ENCODE measurements at places on chromosomes 2 and 18.
A peak's percentile ranks its signal among the peaks of the same experiment; 100 is the strongest.

- no peak for DNase-seq
Measured at GRCh38 chr2:158695305-158695704, 99.8 kb upstream of the DAPL1 start.

GRCh38 chr2:141439524-141439923 lies 691.3 kb downstream of the LRP1B start:
- no peak for DNase-seq

DNA sequence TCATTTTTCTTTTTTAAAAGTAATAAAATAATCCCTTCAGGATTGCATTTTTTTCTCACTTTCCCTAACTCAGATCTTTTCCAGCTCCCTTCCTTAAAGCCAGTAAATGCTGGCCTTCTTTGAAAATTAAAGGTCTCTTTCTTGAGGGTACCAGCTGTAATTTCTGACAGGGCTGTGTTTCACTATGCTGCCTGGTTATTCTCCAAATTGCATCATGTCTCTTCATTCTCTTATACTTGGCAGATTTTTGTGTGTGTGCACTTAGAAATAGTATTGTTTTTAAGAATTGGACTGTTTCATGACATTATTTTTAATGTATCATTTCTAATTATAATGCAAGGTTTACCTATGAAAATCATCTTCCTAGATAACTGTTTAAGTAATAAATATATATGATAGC lies 72.0 kb upstream of the EPB41L5 start:
- no peak for DNase-seq

- no peak for DNase-seq
Measured at GRCh38 chr2:118048401-118048800, 34.5 kb upstream of the CCDC93 start.

DNA sequence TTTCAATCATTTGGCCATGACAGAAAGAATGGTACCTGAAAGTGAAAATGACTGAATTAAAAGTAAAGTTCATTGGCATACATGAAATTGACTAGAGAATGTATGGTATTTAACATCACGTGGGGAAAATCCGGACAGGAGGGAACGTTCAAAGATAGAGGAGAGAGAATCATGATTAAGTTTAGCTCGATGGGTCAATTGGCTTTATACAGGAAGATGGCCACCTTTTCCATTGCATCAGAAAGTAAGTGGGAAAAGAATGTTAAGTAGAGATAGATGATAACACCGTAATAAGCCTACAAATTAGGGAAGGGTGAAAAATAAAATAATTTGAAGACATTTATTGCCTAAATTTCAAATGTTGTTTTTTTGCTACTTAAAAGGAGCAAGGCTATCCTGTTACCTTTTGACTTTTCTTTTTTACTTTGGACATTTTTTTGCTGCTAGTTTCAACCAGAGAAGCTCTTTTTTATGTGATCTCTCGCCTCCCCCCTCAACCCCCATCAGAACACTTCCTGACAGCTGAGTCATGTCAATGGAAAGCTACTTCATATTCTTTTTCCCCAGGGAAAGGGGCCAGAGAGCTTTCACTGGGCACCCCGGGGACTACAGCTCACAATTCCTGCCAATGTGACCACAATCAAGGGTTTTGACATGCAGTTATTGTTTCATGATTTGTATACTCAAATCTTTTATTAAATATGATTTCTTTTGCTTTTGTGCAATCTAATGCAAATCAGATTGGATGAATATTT lies 767 bp upstream of the CCDC102B start:
- DNase-seq: peak; percentile 54

- no peak for DNase-seq
Measured at GRCh38 chr18:50405582-50406271, 30.9 kb downstream of the SKA1 start.

GRCh38 chr2:43710866-43711265 lies 34.6 kb upstream of the C1GALT1C1L start:
- no peak for DNase-seq

DNA sequence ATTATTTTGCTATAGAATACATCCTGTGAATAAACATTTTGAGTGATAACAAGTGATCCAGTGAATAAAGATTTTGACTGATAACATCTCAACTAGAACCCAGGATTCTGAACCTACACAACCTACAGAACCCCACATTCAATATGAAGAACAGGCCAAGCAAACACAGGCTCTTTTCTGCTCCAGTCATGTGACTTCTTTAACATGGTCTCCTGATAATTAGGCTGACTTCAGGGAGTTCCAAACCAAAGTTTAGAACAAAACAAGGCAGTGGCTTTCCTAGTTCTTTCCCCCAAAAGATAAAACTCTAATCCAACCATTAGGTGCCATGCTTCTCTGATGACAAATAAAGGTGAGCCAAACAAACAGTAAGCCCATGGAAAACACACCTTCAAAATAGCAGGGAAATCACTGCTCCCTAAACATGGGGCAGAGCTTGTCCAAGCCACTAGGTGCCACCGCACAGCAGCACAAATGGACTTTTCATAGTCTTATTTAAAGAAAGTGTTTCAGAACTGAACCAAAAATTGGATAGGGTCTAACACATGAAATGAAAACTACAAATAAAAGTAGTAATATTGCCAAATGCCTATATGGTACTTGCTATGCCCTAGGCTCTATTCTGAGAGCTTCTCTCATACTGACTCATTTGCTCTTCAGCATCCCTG lies 95.3 kb downstream of the EVA1A start:
- DNase-seq: peak; percentile 41

DNA sequence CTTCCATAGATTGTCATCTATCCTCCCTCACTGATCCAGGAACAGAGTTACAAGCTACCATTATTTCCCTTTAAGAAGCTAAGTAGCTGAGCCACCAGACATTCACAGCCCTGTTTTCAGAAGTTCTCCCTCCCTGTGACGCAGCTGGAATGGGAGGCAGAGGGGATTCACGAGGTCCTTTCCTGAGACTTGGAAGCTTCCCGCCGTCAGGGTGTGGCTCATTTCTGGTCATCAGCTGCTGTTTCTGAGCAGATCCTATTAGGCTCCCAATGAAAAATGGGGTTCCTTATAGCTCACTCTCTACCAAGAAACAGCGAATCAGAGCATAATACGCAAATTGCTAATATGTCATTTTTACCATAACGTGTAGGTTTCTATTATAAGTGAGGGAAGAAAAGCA lies 559.3 kb upstream of the ID2 start:
- DNase-seq: no peak

GRCh38 chr2:160469621-160470204 lies 23.9 kb downstream of the RBMS1 start:
- DNase-seq: no peak

DNA sequence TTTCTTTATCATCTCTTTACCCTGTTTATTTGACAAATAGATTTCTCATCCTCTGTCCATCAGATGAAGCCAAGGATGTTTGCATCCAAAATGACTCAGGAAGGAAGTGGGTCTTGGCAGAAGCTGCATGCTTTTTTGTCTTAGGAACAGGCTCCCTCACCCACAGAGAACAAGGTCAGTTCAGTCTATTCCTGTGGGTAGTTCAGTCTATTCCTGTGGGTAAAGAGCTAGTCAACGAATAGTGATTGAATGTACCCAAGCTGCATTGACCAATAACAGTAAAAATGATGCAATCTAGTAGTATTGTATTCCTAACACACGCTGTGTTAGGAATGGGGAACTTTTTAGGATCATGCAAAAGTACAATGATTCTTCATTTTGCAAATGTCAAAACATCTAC lies 290.8 kb upstream of the TANK start:
- peak; percentile 28 for DNase-seq

- DNase-seq: no peak
Measured at GRCh38 chr2:164589522-164589921, 31.8 kb downstream of the GRB14 start.

GRCh38 chr2:13682540-13683272 lies 949.8 kb upstream of the LRATD1 start:
- DNase-seq: no peak

DNA sequence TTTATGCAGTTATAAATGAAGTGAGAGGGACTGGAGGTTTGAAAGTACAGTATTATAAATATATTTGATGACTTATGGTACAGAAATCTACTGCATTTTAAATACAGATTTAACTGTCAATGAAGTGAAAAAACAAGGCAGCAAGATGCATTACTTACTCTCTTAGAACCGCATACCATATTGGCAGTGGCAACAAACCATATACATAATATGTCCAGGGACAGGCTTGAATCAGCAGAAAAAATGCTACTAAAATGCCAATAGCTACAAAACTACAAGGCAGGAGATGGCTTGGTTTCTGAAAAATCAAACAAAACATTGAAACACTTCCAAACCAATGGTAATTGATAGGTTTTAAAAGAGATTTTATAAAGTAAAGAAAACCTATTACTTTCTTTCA lies 77.2 kb downstream of the PIGN start:
- no peak for DNase-seq

DNA sequence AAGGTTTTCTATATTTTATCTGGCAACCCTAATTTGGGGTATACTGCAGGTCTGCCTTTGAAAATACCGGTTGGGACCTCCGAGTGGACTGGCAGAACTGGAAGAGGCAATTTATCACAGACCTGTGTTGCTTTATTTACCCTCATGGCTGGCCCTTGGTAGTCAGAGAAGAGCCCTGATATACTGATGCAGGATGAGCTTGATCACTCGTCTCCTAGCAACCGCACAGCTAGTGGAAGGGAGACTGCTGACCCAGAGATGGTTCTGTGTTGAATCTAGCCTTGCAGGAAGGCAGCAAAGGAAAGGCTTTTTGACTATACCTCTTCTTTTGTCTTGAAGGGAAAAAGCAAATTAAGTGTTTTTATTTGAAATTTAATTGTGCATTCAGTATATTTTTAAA lies 154.7 kb downstream of the EML6 start:
- DNase-seq: no peak

- DNase-seq: peak; percentile 27
Measured at GRCh38 chr2:44802777-44803424, 138.6 kb upstream of the SIX3 start.

DNA sequence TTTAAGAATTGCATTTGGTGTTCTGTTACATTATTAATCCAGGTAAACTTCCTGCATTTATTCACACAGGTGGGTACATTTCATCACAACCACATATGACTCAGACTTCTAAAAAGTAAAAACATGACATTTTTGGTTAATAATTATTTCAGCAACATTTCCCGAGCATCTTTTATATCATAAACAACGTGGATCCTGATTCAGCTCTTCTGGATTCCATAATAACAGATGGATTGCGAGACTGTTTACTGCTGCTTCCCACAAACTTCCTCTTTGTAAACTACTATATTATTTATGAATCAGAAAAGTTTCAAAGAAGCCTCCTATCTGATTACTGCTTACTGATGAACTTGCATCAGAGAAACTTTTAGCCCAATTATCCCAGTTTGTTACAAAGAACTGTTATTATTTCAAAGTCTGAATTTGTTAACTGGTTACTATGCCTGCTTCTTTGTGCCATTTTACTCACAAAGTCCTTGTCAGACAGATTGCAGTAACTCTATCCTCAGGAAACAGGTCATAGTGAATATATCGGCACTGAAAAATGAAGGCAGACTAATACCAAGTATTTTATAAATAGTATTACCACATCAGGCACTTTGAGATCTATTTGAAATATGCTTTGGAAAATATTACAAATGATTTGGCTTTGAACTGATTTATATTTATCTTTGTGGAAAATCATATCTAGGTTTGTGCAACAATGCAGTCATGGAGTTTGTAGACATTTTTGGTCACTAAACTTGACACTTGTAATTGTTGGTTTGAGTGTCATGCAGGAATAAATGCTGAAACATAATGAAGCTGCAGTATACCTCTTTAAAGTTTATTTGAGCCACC lies 511.6 kb downstream of the PLCL1 start:
- DNase-seq: no peak

DNA sequence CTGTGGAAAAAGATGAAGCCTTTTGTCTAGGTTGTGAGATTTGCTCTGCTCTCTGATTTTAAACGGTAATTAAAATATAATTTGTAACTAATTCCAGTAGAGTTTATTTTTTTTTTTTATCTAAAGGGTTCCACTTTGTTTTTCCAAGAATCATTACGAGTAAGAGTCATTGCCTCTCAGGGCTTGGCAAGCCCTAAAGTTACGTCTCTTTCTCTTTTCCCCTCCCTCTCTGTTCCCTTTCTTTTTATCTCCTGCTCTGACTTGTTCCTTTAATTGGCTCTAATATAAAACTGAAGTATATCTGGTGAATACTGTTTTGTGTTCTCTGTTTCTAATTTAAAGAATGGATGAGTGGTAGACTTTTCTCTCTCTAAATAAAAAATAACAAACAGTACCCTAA lies 75.8 kb downstream of the CALCRL start:
- DNase-seq: peak; percentile 16

GRCh38 chr2:42843611-42844010 lies 51.2 kb upstream of the HAAO start:
- DNase-seq: no peak

- DNase-seq: no peak
Measured at GRCh38 chr2:174342686-174343342, 8.1 kb downstream of the SP9 start.

GRCh38 chr2:39379643-39380524 lies 57.2 kb downstream of the MAP4K3 start:
- peak; percentile 28 for DNase-seq

DNA sequence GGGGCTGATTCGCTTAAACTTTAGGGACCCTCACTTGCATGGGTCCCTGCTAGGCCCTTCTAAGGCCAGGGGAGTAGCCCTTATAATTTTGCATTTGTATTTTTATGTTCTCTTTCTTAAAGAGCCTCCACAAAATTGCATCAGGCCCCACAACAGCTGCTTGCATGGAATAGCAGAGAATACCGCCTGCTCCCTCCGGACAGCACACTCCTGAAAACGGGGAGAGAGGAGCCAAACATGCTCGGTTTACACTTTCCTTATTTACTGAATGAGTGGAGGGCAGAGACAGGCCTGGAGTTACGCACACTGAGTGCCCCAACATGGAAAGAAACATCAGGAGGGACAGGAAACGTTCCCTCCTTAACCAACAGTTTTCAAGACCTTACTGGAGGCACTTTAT lies 132.2 kb downstream of the ANTXR1 start:
- no peak for DNase-seq

GRCh38 chr2:186129767-186130581 lies 356.1 kb upstream of the ZC3H15 start:
- DNase-seq: peak; percentile 72

DNA sequence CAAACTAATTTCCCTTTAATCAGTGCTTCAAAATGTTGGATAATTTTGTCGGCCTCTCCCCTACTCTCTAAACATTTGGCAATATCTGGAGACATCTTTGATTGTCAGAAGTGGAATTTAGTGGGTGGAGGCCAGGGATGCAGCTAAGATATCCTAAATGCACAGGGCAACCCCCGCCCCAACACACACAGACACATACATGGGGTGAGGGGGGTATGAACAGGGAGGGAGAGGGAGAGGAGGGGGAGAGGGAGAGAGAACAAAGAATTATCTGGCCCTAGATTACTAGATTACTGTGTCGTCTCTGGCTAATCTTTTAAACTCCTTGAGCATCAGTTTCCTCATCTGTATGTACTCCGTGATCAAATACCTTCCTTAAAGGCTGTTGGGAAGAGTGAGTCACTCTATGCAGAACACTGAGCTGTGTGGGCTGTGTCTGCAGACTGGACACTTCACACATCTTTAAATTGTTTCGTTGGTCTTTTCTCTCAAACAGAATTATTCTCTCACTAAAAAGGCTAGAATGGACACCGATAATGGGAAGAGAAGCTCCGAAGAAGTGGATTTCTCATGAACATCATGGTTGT lies 2.9 kb downstream of the RNF149 start:
- peak; percentile 15 for DNase-seq

GRCh38 chr2:80190166-80190565 lies 114.4 kb downstream of the LRRTM1 start:
- DNase-seq: no peak

- DNase-seq: no peak
Measured at GRCh38 chr2:9738062-9738461, 105.2 kb upstream of the TAF1B start.
